ENCODE measurements at places on chromosomes 11 and 22.

GRCh38 chr11:116835042-116835772 lies 2.2 kb downstream of the APOA1 start:
- DNase-seq: no peak

DNA sequence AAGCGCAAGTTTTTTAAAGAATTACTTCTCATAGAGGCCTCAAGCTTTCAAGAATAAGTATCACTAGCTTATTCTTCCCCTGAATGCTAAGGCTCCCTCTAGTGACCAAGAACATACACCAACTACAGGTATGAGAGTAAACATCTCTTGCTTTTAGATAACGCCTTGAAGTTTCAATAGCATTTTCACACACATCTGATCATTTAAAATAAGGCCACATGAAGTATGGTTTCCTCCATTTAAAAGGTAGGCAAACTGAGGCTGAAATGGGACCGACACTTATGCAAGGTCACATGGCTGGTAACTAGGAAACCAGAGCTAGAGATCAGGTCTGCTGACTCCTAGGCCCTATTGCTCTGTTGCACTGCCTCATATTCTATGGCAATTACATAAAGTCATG lies 66.5 kb downstream of the CCDC34 start:
- DNase-seq: no peak

DNA sequence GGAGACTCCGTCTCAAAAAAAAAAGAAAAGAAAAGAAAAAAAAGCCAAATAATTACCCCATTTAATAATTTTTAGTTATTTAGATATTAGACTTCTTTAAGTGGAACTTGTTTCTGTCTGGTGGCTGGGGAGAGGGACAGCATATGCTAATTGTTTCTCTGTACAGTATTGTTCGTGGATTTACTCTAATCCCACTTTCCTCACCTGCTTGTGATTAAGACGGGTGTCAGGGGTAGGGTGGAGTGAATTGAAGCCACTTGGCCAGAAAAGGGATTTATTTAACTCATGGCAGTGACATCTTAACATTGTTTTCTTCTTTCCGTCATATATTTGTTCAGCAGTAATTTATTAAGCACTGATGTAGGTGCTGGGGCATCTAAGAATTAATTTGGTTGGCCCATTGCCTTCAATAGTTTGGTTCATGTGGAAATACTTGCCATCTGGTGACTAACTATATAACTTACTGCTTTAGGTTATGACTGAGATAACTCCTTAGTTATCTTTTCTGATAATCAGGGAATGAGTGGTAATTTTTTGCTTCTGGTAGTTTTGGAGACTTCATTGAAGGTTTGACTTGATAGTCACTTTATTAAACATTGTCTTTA lies 4.6 kb downstream of the TNRC6B start:
- DNase-seq: no peak

DNA sequence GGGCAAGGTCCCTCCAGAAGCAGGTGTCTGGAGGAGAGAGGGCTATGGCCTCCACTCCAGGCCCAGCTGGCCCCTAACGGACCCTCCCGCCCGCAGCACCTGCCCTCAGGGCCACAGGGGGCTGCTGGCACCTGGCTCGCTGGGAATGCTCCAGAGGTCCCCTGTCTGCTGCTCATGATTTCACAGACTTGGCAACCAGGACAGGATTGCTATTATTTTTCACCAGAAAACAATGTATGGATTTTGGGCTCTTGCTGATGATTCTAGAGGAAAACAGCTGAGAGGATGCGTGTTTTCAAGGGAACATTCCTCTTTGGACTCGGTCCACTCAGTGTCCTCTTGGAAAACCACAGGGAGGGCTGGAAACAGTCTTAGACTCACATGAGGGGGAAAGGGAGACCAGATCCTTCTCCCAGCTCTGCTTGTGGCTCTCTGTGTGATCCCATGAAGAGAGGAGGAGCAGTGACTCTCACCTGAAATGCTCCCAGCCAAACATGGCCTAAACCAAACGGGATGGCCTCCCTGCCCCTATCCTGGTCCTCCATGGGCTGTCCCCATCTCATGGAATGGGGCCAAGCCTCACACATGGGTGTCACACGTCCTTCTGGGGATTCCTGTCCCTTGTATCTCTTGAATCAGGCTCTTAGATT lies 15.8 kb downstream of the MYEOV start:
- DNase-seq: no peak

- DNase-seq: no peak
Observed at GRCh38 chr11:15577519-15577918, 462.8 kb downstream of the INSC start.

DNA sequence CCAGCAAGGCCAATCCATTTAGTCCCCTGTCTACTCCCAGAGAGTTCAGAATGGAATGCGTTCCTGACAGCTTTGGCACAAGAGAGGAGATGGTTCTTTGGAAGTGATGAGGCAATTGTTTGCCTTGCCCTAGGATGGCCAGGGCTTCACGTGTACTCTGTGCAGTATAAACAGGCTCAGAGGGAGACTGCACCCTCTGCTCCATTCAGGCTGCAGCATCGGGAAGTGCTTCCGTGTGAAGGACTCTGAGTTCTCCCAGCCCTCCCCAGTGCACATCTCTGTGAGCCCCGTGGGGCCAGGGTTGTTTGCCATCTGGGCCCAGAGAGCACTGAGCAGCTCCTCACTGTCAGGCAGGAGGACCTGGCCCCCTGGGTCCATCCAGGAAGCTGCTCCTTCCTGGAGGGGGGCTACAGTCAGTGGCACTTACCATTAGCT lies 215.3 kb upstream of the TBCEL start:
- no peak for DNase-seq

DNA sequence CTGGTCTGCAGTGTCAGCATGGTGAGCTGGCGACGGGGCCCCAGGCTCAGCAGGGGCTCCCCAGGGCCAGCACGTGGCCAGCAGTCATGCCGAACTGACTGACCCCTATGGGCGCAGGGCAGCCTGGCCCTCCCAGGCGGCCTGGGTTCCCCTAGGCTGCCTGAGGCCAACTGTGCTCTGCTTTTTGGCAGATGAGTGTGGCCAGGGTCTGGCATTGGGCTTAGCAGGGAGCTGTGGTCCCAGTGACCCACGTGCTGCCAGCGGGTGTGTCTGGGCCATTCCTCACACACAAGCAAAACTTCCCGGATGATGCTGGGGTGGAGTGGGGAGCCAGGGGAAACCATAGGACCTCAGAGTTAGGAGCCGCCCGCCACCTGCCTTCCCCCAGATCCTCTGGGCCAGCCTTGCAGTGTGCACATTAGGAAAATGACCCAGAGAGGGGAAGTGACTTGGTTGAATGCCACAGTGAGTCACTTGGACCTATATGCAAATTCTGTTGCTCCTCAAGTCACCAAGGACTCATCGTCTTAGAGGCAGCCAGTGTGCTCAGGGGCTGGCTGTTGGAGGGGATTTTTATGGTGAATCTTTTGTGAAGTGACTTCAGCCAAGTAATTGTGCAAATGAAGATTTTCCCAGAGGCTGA lies 6.5 kb downstream of the ADORA2A start:
- peak; percentile 37 for DNase-seq

- no peak for DNase-seq
Observed at GRCh38 chr11:443542-444199, 1.9 kb upstream of the ANO9 start.

DNA sequence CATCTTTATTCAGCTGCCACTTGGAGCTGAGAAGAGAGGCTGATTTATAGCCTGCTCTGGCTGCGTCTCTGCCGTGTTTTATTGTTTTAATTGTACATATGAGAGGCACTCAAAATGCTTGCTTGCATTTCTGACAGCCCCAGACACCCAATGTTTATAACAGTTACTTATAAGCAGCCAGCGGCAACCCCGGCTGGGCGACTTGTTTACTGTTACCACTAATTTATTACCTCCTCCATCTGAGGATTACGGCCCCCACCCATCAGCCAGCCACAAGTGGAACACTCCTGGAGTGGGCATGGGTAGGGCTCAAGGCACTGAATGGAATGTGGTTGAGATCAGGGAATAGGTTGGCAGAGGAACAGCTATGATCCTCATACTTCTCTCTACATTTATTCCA lies 61.2 kb downstream of the CLPB start:
- DNase-seq: no peak

GRCh38 chr11:34449013-34449412 lies 10.3 kb downstream of the CAT start:
- DNase-seq: no peak

DNA sequence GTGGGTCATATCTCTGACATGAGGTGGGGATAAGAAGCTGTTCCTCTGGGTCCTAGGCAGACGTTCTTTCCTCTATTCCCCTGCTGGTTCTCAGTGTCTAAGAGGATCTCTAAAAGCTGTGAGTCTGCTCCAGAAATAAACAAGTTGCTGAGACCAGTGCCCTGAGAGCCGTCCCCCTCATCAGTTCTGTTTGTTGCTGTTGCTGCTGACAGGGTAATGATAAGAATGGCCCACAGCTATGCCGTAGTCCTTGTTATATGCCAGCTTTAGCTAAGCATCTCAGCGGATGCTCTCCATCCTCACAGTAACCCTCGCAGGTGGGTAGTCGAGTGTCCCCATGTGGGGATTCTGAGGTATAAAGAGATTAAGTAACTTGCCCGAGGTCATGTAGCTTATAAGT lies 23.5 kb upstream of the ST14 start:
- no peak for DNase-seq

GRCh38 chr11:7449841-7450214 lies 35.5 kb upstream of the OLFML1 start:
- no peak for DNase-seq

DNA sequence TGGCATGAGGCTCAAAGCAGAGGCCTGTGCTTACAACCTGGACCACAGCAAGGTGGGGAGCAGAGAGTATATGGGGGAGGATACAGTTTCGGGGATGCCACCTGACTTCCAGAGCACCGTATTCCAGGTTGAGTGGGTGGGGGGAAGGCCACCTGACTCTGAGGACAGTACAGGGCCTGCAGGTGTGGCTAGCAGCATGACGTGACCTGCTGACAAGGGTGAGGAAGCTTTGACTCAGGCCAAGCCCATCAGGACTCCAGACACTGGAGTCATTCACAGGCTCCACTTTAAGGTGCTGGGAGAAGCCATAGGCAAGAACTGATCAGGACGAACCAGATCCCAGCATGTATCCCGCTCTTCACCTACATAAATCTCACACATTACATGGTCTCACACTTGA lies 34.6 kb upstream of the CRTAM start:
- no peak for DNase-seq

DNA sequence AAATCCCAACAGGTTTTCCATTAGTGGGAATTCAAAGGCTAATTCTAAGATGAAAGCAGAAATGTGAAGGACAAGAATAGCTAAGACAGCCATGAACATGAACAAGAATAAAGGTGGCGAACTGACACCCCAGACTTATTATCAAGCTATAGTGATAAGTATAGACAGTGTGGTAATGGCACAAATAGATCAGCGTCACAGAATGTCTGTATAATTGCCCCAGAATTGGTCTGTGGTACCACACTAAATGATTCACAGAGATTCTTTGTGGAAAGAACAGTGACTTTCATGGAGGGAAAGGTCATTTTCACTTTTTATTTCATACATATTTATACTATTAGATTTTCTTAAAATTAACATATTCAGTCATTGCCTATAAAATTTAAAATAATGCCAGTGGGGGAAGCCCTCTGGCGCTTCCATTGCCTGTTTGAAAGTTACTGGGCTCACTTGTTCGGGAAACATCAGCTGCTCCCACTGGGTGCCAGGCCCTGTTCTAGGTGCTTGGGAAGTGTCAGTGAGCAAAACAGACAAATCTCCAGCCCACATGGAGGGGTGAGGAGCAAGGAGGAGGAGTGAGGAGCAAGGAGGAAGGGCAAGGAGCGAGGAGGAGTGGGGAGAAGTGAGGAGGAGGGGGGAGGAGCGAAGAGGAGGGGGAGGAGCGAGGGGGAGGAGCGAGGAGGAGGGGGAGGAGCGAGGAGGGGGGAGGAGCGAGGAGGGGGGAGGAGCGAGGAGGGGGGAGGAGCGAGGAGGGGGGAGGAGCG lies 11.3 kb upstream of the NLRP6 start:
- no peak for DNase-seq

DNA sequence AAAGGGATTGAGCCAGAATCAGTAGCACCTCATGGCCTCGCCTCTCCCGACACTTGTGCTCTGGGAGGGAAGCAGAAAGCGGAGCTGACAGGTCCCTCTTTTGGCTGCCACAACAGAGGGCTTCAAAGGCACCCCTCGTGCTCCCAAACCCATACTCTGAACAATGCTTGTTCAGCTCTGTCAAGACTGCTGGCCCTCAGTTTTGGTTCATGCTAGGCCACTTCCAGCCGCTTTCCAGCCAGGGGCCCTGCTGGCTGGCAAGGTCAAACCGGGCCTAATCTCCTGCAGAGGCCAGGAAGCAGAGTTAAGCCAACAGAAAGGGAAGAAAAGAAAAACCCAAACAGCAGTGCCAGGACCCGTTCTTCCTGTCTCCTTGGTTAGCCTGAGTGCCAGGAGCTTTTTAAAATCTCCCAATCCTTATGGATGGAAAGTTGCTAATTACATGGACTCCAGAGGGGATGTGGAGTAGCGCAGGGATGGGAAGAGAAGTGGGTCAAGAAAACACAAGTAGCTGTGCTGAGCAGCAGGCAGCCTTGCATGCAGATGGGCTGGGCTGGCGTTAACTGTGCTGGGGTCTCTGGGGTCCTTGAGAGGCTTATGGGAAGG lies 150.6 kb downstream of the GRIK4 start:
- no peak for DNase-seq

DNA sequence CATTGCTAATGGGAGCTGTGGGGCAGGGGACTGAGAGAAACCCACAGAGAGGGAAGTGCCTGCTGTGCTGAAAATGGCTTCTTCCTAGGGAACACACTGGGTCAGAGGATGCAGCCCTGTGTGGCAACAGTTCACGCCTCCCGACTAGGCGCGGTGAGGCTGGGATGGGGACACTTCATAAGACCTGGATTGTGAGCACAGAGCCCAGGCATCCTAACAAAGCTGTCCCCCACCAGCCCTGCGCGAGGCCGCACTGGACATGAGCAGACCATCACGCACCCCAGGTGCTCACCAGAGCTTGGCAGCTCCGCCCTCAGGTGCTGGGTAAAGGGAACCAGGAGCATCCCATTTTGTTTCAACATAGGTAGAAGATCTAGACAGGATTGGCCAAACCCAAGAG lies 1.8 kb upstream of the KRTAP5-4 start:
- DNase-seq: no peak

- no peak for DNase-seq
Observed at GRCh38 chr22:24102366-24103200, 78.7 kb upstream of the SUSD2 start.

GRCh38 chr11:69509846-69510390 lies 28.5 kb downstream of the LINC01488 start:
- DNase-seq: no peak

DNA sequence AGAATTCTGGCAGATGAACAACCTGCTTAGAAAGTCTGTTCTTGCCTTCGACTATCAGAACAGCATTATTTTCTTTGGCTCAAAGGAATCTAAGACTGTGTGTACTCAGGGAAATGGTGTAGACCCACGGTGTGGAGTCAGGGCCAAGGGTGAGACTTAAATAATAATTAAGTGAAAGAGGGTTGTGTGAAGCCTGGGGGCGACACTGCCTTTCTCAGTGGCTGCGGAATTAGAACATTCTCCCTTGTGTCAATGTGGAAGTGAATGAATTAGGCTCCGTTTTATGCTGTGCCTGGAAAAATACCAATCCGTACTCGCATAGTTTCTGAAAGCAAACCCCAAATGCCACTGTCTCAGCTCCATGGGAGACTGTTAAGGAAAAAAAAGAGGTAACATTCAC lies 50.7 kb downstream of the NAV2 start:
- DNase-seq: no peak

GRCh38 chr11:21295508-21295907 lies 626.1 kb downstream of the NELL1 start:
- no peak for DNase-seq
